ENCODE measurements at places on chromosomes 16 and 17.

DNA sequence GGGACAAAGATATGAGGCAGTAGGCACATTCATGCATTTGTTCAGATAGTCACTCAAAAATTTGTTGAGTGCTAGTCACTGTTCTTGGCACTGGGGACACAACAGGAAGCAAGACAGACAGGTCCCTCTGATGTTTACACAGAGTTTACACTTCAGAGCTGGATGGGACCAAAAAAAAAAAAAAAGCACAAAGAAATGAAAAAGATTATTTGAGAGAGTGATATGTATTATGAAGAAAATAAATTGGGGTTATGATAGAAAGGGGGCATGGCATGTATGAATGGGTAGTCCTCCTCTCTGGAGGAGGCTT is 3.5 kb upstream of the YPEL2 start:
- DNase-seq = no peak

DNA sequence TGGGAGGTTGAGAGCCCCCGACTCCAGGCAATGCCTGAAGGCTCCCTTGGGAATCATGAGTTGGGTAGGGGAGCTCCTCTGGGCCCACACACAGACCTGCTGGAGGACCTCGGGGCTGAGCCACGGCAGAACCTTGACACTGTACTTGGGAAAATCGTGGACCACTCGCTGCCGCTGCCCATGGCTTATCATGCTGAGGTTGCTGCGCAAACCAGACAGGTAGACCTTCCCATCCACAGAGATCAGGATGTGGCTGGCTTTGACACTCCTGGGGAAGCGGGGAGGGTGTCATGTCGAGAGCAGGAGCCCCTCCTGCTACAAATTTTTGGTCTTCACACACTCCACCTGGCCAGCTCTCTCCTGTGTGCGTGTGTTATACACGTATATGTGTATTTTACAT is 7.2 kb upstream of the LIMD2 start:
- DNase-seq = no peak

GRCh38 chr17:17820463-17821158 is 16.2 kb downstream of the SREBF1 start:
- DNase-seq = no peak

DNA sequence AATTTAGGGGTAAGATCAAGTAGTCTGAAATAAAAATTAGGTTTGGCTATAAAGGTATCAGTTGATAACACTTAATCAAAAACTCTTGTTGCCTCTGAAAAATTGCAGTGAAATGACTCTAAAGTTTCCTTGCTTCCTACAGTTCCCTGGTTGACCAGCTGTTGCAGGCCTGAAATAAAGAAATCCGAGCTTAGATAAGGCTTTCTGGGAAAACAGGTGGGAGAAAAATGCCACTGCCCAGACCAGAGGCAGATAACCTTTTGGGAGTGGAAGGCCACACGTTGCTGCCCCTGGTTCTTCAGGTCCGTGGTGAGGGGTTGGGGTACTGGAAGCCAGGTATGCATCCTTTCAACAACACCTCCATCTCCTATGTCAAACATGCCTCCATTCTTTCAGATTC is 111.3 kb downstream of the HS3ST3A1 start:
- no peak for DNase-seq

GRCh38 chr17:44901411-44901921 is 2.2 kb upstream of the EFTUD2 start:
- DNase-seq = no peak

- DNase-seq = no peak
Measured at GRCh38 chr16:85396879-85397871, 215.9 kb upstream of the GSE1 start.

DNA sequence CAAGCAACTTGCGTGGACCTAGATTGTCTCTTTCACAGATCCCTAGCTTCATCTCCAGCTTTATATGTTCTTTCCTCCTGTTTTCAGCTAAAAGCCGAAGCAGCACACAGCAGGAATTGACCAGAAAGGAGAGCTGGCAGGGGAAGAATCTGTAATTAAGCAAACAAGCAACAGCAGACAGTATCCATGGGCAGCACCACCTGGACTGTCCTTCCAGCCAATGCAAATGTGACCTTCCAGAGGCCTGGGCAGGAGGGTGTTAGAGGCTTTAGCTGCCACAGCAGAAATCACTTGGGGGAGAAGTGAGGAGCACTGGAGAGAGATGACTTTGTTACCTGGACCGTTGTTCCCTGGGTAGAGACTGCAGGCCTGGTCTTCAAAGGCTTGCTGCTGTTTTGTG is 427.6 kb upstream of the GOT2 start:
- no peak for DNase-seq

- no peak for DNase-seq
Measured at GRCh38 chr17:42174126-42174783, 6.7 kb downstream of the KCNH4 start.

GRCh38 chr17:30197416-30197815 is 38.1 kb downstream of the SLC6A4 start:
- DNase-seq = no peak

GRCh38 chr17:1232331-1232730 is 37.9 kb upstream of the BHLHA9 start:
- DNase-seq = no peak

GRCh38 chr17:78679495-78680395 is 102.3 kb downstream of the CYTH1 start:
- no peak for DNase-seq

Measured in KBM-7 (cell line).